ENCODE measurements at places on chromosomes 1 and 21.

DNA sequence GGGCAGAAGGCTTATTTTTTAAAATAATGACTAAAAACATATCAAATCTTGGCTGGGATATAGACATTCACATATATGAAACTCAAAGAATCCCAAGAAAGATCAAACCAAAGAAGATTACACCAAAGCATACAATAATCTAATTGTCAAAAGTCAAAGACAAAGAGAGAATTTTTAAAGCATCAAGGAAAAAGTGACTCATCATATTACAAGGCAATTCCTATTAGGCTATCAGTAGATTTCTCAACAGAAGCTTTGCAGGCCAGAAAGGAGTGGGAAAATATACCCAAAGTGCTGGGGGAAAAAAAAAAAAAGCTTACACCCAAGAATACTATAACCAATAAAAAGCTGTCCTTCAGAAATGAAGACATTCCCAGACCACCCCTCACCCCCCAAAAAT, 375.6 kb downstream of the BRINP2 start:
- no peak for DNase-seq

- DNase-seq, result no peak
Observed at GRCh38 chr1:84603941-84604830, 29.9 kb upstream of the CTBS start.

DNA sequence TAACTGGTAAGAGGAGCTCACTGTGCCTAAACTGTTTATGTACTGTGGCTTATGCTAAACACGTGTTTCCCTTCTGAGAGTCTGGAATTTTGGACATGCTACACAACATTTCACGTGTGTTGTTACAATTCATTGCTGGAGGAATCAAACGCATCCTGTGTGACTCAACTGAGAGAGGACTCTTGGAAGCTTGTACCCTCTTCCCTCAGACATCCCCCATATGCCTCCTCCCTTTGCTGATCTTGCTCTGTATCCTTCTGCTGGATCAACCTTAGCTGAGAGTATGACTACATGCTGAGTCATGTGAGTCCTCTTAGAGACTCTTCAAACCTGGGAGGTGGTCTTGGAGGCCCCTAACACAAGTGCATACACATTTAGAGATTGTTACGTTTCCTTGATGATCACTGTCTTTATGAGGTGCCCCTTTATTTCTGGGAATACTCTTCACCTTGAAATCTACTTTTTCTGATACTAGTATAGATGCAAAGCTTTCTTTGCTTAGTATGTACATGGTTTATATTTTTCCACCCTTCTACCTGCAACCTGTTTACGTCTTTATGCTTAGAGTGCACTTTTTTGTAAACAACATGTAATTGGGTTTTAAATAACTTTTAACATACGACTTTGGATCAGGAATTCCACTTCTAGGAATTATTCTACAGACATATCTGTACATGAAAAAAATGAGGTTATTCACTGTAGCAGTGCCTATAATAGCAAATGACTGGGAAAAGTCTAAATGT, 8.7 kb downstream of the NPHP4 start:
- no peak for DNase-seq

GRCh38 chr1:18651713-18652112, 21.1 kb downstream of the PAX7 start:
- DNase-seq, result no peak

- no peak for DNase-seq
Observed at GRCh38 chr1:10909697-10910680, 102.5 kb upstream of the TARDBP start.
